Fibroblast of skin of left quadriceps (primary cell): ENCODE measurements at places on chromosomes 3 and 15.

DNA sequence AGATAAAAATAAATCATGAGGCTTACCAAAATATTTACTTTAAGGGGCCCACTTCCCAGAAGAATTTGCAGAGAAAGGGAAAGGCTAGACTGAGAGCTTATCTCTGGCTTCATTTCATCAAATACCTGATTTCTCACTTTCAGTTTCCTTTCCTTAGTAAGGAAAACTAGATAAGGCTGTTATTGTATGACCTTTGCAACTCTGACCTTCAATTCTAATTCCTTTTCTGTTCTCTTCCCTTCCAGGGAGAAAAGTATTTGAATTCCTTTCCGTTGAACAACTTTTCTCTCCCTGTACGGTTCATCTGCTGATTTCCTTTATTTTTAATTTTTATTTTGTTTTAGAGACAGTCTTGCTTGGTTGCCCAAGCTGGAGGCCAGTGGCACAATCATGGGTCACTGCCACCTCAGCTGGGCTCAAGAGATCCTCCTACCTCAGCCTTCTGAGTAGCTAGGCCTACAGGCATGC lies 7.1 kb upstream of the PXK start:
- DNase-seq = no peak

GRCh38 chr15:56804279-56804678 lies 71.0 kb upstream of the ZNF280D start:
- no peak for DNase-seq

GRCh38 chr3:65888196-65888595 lies 150.5 kb downstream of the MAGI1 start:
- DNase-seq = peak; percentile 21

DNA sequence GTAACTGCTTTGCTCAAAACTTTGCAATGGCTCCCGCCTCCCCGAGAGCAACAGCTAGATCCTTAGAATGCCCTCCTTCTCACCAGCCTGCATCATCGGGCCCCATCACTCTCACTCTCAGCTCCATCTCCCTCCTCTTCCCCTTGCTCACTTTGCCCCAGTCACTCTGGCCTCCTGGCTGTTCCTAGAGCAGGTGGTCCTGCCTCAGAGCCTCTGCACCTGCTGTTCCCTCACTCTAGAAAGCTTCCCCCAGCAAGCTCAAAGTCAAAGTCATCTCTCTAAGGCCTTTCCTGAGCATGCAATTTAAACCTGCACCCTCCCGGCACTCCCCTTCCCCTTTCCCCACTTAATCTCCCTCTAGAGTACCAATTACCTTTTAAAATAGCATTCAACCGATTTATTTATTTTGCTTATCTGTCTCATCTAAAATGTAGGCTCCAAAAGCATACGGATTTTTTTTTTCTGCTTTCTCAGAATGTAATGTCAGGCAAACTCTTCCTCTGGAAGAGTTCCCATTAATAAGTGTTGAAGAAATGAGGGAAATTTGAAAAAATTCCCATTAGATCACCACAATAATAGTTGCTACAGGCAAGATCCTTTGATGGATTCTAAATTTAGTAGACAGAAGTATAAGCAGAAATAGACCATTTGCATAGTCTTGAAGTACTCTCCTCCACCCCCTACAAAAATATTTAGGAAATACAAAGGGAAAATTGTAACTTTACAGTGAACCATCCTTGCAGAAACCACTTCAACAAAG lies 15.9 kb upstream of the HES1 start:
- no peak for DNase-seq

DNA sequence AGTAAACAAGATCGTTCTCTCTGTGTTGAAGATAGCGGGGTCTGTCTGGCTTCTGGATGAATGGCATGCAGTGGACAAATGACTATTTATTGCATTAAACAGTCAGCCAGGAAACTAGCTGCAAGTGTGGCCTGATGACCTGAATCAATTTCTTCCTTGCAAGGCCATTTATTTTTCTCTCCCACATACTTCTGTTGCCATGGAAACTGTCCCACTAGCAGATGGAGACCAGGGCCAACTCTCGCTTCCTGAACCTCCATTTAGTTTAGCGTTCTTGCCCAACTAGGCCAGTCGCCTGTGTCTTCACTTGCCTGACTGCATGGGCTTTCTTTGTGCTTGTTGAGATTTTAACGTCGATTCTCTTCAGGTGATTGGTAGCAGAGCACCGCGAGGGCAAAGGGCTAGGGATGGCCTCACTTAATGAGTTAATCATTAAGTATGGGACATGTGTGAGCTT lies 27.6 kb downstream of the LMCD1 start:
- no peak for DNase-seq

- DNase-seq = no peak
Measured at GRCh38 chr15:99850517-99850916, 117.3 kb upstream of the LYSMD4 start.

DNA sequence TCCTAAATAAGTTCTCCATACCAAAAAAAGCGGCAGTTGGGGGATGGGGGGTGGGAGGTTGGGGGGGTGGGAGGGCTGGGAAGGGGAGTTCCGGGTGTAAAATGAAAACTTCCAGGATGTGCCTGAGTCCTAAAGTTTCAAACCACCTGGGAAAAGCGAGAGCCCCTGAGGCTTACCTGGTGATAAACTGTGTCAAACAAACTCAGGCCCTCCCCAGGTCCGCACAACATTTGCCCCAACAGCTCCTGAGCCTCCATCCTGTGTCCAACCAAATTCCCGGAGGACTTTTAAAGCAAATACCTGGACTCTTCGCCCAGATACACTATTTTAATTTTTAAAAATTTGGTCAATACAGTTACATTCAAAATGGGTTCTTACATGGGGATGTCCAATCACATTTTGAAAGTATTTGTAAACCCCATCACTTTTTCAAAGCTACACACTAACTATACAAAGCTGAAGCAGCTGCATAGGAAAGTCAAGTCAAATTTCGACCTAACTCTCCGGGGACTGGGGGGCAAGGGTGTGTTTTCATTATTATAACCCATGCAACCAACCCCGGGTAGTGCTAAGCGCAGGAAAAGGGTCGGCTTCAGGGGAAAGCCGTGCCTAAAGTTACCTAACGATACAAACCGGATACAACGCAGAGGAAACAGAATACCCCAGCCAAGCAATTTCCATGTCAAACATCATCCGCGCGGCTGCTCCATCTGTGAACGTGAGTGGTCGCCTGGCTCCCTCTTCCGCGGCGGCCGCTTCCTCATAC lies 685 bp upstream of the FOXB1 start:
- no peak for DNase-seq

DNA sequence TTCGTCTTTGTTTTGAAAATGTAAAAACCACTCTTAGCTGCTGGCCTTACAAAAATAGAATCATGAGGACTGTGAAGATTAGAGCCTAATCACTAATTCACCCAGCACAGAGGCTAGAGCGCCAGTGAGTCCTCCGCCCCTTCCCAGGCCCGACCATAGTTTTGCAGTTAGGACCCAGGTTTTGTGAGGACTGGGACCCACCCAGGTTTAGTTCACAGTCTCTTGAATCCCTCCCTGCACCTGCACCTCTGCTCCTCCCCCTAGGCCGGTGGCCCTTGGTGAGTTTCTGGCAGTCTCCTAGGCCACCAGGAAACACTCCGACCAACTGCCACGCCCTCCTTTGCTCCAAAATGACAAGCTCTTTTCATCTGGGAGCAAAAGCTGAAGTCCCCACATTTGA lies 136.0 kb upstream of the CCDC54 start:
- no peak for DNase-seq
